ENCODE measurements at places on chromosomes 5 and 9. TPM values are rescaled to one million over a fixed set of nuclear protein-coding genes. Genes with fewer than 3 reads are reported as not detected.

GRCh38 chr5:14457476-14457875 is 124.1 kb upstream of the OTULINL start:
- peak; percentile 26 for DNase-seq

- no peak for DNase-seq
These were observed 11.3 kb downstream of the MYOZ3 start for GRCh38 chr5:150672237-150672883.

- no peak for DNase-seq
These were observed 105.0 kb upstream of the PRSS3 start for GRCh38 chr9:33690143-33690933.

GRCh38 chr5:135578685-135579341 is at the start of gene CXCL14:
Gene CXCL14, minus strand, starts transcription at chr5:135578991. Its CDS starts 213 bp downstream, at chr5:135578778.
- DNase-seq = peak; percentile 83

DNA sequence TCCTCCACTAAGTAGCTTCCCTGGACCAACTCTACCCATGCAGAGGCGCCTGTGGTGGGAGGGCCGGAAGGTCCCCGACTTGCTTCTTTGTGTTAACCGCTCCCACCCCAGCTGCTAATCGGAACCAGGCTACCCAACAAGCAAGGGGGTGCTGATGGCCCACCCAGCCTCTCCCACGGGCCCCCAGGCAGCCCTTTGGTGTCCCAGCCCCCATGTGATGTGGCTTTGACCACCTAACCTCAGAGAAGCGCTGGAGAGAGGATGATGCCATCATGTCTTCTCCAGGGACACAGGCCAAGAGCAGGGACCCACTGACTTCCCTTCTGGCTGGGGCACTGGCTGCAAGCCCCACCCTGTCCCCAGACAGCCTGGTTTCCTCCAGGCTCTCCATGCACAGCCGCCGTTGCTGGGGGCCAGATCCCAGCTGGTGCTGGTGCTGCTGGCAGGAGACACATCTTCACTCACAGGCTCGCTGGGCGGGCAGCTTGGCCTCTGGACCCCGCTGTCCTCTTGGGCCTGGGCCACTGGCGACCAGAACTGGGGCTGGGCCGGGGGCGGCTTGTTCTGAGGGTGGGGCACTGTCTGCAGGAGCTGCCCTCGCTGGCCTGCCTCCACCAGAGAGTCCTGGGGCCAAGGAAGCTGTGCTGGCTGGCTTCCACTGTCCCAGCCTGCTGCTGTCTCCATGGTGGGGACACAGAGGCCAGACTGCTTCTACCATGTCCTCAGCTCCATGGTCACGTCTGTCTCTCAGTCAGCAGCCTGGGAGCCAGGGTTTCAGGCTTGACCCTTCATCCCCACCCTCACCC is 27.8 kb downstream of the LAMC3 start:
- DNase-seq = no peak

- DNase-seq = no peak
These were observed 474.9 kb upstream of the CDH10 start for GRCh38 chr5:25119650-25120049.

GRCh38 chr5:92641031-92641962 is 939.7 kb downstream of the NR2F1-AS1 start:
- peak; percentile 85 for DNase-seq

TMED9 gene
- 181 TPM for total RNA-seq

ADAMTS6 gene
- 2.7 TPM for total RNA-seq

KIF4B gene
- 0.05 TPM for total RNA-seq

ALG2 gene
- 46.7 TPM for total RNA-seq
